ENCODE measurements at places on chromosomes 7 and 10.

- no peak for DNase-seq
Measured at GRCh38 chr7:42022791-42023190, 214.2 kb downstream of the GLI3 start.

- no peak for DNase-seq
Measured at GRCh38 chr10:101897633-101898032, 54.0 kb upstream of the KCNIP2 start.

DNA sequence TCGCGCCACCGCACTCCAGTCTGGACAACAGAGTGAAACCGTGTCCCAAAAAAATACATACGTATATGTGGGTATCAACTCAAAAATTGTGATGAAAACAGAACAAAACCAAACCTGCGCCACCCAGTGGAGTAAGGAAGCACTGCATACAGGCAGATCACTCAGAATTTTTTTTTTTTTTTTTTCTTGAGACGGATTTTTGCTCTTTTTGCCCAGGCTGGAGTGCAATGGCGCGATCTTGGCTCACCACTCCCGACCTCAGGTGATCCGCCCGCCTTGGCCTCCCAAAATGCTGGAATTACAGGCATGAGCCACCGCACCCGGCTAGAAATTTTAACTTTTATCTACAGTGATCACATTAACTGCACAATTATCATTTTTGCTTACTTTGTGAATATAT is 9.1 kb upstream of the TMEM236 start:
- peak; percentile 61 for DNase-seq

- no peak for DNase-seq
Measured at GRCh38 chr7:18384491-18385143, 110.9 kb upstream of the HDAC9 start.

GRCh38 chr10:4512671-4513240 is 313.3 kb upstream of the AKR1E2 start:
- peak; percentile 44 for DNase-seq

DNA sequence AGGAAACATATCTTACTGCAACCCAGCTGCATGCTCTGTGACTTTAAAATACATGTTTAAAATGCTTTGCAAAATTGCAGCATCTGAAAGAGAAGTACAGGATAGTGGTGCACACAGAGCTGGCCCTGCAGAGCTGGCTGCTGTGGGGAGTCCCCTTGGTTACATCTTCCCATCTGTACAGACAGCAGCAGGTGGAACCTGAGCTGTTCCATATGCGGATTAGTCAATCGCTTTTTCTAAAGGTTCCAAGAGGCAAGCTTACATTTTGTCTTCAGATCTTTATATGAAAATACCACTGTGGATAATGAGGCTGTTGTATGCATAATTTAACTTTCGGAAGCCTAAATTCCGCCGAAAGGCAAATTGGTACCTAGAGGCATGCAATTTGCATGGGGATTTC is 444.1 kb downstream of the NRG3 start:
- DNase-seq: no peak

DNA sequence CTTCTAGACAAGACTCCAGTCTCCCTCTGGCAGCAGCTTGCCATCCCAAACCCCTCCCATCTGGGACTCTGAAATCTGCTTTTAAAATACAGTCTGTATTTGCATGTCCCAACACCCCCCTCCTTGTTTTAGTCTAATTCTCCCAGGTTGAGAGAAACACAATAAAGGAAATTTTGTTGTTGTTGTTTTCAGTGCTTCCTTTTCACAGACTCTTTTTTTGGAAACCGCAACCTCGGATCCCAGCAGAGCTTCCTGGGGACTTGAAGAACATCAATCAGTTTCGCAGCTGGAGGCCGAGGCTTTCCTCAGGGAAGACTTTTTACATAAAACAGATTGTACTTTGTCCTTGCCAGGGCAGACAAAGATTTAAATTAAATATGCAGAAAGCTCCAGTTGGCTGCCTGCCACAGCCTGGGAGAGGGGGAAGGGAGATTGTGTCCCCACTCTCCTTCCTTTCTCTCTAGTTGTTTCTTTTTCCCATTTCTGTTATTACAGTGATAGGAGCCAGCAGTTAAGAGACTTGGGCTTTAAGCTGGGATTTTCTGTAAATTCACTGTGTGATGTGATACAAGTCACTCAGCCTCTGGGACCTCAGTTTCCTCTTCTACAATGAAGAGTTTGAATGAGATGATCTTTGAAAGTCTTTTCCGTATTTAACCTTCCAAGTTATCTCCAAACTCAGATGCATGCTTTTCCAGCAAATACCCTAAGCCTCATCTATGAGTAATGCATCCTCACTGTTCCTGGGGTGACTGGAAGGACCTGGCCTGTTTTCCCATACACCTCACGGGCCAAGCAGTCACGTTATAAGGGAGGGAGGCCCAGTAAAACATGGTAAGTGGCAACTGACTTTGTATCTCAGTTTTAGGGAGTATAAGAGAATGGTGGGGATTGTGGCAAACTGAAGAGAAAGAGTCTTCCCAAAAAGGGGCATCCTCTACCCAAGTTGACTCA is 192.3 kb downstream of the REEP3 start:
- peak; percentile 40 for DNase-seq

- DNase-seq: no peak
Measured at GRCh38 chr10:49099046-49099445, 16.3 kb downstream of the VSTM4 start.

GRCh38 chr10:59864141-59864962 is 42.0 kb downstream of the CCDC6 start:
- DNase-seq: no peak

GRCh38 chr10:103448746-103449145 is 3.4 kb downstream of the CALHM2 start:
- no peak for DNase-seq

- no peak for DNase-seq
Measured at GRCh38 chr7:18906901-18907300, 210.5 kb downstream of the TWIST1 start.

DNA sequence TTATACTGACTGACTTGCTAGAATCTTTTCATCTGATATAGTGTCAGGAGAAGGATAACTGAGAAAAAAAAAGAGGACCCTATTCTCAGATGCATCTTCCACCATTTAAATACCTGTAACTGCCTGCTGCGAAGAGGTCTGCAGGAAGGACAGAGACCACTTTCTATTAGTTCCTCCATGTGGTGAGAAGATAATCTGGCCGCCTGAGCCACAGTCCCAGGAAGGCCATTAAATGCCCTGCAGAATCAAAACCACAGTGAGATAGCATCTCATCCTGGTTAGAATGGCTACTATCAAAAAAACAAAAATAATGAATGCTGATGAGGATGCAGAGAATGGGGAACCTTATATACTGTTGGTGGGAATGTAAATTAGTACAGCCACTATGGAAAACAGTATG is 19.9 kb upstream of the IFIT1B start:
- no peak for DNase-seq

- DNase-seq: no peak
Measured at GRCh38 chr10:22429981-22430421, 84.7 kb downstream of the SPAG6 start.

DNA sequence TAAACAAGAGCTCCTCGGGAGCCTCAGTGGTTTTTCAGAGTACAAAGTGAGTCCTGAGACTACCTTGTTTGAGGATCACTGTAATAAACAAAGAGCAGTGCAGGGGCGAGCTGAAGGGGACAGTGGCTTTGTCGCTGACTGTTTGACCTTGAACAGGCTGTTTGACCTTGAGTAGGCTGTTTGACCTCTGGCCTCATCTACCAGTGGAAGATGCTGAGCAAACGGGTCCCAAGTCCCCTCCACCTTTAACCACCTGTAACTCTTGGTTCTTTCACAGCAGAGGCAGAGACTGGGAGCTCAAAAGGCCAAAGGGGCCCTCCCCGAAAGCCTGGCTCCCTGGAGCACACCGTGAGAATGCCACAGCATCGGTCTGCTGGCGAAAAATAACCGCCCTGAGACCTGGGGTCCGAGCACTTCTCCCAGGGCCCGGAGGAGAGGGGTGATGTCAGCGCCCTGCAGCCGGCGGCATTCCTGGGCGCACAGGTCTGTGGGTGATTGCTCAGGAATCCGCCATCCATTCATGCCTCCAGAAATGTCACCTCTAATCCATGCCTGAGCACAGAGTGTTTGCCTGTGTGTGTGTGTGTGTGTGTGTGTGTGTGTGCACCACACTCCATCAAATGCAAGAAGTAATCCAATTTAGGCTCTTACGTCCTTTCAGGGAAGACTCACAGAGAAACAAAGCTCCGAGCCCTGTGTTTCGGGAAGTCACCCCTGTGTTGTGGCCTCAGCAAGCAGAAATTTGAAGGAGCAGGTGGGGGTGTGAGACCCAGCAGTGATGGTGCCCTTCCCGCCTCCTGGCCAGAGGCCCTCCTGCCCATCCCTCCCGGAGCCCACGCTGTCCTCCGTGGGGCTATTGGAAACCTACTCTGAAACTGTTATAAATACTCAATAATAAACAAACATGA is 66.5 kb downstream of the ASB13 start:
- no peak for DNase-seq

GRCh38 chr10:112246-112645 is 23.0 kb upstream of the ZMYND11 start:
- DNase-seq: no peak

GRCh38 chr7:1926908-1927306 is 256.8 kb downstream of the ELFN1 start:
- no peak for DNase-seq

GRCh38 chr7:127322351-127322750 is 69.6 kb upstream of the GRM8 start:
- no peak for DNase-seq

DNA sequence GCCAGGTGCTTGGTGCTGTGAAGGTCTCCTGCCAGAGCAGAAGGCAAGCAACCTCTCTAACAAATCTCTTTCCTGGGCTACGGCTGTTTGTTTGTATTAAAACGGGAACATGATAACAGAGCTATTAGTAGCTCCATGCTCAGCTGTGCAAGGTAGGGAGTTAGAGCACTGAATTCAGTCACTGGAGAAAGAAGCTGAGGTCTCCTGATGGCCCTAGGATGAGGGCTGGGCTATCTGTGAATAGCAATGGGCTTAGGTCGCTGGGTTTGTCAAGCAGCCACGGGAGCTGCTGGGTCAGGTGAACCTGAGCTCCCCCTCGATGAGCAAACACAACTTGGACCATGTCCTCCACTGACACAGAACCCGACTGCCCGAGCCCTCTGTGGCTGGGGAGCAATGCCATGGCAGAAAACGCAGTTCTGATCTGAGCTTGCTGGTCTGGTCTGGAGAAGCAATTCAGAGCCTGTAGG is 24.4 kb downstream of the TACC2 start:
- DNase-seq: no peak

DNA sequence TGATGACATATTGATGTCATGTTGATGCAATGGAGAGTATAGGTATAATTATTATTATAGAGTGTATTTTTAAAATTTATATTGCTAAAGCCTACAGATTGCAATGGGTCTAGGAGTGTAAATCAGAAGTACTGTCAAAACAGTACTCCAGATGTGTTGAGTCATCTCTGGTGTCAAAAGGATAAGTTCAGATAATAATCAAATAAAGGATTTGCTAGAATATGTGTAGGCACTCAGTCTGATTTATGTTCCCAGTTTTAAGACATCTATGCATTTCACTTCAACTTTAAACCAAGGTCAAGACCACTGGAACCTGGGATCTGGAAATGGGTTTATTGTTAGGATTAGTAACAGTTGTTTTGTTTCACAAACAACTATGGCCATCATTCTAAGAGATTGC is 342.3 kb upstream of the BMPER start:
- no peak for DNase-seq

DNA sequence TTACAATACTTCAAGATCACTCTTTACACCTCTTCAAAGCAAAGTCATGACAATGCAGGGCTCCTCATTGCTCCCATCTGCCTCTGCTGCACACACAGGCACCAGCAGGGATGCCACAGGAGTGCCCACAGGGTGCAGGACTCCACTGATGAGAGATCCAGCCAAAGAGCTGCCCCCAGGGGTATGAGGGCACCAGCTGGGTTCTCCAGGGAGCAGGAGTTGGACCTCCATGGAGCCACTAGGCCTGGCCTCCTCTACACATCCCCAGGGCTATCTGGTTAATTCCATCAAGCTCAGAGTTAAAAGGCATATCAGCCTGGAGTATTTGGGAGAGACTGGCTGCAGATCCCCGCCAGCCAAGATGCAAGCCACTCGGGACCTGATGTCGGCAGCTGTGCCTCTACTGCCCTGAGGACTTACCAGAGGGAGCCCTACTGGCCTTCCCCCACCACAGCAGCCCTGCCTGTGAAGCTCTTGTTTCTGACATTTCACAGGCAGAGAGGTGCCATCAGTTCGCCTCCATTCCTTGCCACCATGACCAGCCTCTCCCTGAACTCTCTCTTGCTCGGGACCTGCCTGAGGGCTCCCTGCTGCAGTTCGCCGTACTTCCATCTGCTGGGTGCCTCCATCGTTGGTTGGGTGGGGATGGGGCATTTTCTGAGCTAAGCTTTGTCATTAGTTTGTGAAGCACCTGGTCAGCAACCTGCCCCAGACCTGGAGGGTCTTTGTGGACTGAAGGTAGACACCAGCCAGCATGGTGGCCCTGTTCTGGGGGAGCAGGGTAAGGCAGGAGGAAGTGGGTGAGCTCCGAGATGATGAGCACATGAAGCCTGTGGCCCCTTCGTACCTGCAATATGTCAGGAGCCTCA is 12.5 kb upstream of the TRIM8 start:
- no peak for DNase-seq

GRCh38 chr10:13853854-13854253 is 267.1 kb downstream of the PRPF18 start:
- no peak for DNase-seq

DNA sequence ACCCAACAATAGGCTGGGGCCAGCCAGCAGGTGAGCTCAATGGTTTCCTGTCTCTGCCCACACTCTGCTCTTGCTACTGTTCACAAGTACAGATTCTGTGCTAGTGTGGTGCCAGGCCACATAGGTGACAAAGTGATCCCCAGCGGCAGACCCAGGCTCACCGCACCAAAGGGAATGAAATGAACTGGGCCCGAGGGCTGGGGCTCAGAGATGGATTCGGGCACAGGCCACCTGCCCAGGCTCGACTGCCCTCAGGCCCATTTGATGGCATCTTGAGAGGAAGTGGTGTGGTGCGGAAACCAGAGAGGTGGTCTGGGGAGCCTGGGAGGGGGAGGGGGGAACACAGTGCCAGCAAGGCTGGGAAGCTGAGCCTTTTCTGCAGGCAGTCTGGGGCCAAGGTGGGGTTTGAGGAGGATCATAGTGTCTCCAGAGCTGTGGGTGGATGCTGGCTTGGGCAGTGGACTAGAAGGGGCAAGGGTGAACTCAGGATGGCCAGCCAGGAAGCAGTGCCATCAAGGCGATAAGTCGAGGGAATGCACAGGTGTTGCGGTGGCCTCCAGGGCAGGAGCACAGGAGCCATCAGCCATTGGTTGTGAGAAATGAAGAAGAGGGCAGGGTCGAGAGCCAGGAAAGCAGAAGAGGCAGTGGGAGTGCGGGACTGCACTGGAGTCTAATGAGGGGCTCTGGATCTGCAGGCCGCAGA is 85.2 kb downstream of the ARHGAP22 start:
- DNase-seq: no peak

DNA sequence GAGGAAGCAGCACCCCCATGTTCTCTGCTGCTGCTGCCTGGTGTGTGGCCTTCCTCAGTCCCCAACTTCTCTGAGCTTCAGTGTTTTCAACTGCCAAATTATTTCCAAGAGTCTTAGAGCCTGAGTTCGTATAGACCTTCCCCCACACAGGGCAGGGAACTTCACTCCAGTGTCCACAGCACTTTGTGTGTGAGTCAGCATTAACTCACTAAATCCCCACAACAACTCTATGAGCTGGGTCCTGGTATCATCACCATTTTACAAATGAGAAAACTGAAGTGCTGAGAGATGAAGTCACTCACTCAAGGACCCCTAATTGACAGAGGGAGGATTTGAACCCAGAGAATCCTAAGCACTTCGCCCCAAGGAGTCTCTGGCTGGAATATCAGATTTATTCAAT is 48.3 kb downstream of the ADCYAP1R1 start:
- no peak for DNase-seq

Data from D341Med (cell line).